ENCODE measurements at places on chromosomes 5 and 9.

GRCh38 chr9:7369384-7369821 lies 430.2 kb downstream of the DMAC1 start:
- DNase-seq: no peak

DNA sequence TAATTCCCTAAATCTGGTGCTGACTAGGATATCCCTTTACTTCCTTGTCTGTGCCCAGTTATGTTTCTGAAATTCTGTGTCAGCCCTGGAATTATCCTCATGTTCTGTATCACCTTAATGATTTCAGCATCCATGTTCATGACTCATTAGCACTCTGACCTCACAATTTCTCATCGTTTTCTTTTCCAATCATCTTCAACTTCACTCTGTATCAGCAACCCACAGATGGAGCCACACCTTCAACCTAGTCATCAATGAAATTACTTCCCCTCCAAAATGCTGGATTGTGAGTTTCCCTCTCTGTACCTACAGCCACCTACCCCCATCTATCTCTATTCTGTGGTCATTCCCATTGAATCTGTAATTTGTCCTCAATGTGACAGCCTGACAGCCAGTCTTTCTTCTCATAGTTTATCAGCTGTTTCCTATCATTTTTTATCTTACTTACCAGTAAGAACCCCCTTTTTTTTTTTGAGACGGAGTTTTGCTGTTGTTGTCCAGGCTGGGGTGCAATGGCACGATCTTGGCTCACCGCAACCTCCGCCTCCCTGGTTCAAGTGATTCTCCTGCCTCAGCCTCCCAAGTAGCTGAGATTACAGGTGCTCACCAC lies 3.1 kb upstream of the IL6ST start:
- peak; percentile 24 for DNase-seq

DNA sequence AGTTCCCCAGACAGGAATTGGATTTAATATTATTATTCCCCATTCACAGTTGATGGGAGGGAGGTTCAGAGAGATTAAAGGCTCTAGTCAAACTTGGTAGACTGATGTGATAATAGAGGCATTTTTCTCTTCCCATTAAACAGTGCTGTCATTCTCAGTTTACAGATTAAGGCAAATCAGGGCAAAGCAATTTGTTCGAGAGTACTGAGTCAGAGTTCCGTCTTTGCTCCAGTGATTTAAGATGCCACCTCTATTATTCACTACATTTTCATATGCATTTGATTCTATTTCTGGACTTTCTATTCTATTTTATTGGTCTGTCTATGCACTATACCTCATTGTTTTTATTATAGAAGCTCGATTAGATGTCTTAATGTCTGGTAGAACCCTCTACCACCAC lies 201.0 kb upstream of the RAI14 start:
- DNase-seq: no peak

- DNase-seq: no peak
Measured at GRCh38 chr9:100561256-100561655, 16.6 kb upstream of the CAVIN4 start.

DNA sequence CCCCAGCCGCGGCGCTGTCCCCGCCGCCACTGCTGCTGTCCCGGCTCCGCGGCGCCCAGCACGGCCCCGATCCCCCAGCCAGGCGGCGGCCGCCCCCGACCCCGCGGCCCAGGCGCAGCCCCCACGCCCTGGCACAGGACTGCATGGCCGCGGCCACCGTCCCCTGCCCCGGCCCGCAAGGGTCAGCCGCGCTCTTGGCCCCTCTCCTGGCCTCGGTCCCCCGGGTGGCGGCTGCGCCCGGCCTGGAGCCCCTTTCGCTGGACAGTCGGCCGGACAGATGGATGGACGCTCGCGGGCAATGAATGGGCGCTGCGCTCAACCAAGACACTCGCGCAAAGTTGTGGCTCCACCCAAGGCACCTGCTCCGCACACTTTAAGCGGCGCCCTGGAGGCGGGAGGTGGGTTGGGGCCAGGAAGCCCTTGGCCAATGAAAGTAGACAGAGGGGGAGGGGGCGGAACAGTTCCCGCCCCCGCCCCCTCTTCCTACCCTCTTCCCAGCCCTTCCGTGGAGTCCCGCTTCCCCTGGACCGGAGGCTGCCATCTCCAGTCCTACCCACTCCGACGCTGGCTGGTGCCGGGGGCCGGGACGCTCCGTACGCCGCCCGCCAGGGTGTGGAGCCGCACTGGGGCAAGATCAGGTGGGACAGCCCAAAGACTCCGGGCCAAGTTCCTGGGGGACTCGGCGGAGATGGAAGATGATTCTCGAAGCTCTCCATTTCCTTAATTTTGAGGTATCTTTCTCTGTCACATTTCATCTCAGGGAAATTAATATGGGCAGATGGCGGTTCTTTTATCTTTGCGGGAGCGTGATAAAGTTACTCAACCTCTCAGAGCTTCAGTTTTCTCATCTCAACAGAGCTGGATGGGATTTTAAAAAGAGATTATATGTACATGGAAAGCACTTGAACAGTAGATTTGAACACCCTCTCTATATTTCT lies at the start of gene GLDC:
GLDC (minus strand) TSS at position 375 of the 938 bp plus-strand sequence; CDS start at position 145, 230 bp downstream.
- peak; percentile 30 for DNase-seq

GRCh38 chr9:103798620-103799019 lies 295.5 kb upstream of the SMC2 start:
- no peak for DNase-seq

DNA sequence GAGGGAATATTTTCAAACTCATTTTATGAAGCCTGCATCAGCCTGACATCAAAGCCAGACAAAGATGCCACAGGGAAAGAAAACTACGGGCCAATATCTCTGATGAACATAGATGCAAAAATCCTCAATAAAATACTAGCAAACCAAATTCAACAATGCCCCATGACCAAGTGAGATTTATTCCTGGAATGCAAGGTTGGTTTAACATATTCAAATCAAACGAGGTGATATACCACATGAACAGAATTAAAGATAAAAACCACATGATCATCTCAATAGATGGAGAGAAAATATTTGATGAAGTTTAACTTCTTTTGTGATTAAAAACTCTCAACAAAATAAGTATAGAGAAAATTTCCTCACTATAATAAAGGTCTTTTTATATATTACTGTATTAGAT lies 792.0 kb upstream of the ZNF608 start:
- no peak for DNase-seq

DNA sequence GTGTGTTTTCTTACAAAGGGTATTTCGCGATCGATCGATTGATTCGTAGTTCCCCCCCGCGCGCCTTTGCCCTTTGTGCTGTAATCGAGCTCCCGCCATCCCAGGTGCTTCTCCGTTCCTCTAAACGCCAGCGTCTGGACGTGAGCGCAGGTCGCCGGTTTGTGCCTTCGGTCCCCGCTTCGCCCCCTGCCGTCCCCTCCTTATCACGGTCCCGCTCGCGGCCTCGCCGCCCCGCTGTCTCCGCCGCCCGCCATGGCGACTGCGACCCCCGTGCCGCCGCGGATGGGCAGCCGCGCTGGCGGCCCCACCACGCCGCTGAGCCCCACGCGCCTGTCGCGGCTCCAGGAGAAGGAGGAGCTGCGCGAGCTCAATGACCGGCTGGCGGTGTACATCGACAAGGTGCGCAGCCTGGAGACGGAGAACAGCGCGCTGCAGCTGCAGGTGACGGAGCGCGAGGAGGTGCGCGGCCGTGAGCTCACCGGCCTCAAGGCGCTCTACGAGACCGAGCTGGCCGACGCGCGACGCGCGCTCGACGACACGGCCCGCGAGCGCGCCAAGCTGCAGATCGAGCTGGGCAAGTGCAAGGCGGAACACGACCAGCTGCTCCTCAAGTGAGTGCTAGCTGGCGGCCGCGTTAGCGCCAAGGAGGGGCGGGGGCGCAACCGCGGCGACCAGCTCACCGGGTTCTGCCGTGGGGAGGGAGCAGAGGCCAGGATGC lies 480 bp downstream of the LMNB1 start:
- DNase-seq: peak; percentile 42

- DNase-seq: no peak
Measured at GRCh38 chr9:133116346-133117231, 4.5 kb downstream of the RALGDS start.

DNA sequence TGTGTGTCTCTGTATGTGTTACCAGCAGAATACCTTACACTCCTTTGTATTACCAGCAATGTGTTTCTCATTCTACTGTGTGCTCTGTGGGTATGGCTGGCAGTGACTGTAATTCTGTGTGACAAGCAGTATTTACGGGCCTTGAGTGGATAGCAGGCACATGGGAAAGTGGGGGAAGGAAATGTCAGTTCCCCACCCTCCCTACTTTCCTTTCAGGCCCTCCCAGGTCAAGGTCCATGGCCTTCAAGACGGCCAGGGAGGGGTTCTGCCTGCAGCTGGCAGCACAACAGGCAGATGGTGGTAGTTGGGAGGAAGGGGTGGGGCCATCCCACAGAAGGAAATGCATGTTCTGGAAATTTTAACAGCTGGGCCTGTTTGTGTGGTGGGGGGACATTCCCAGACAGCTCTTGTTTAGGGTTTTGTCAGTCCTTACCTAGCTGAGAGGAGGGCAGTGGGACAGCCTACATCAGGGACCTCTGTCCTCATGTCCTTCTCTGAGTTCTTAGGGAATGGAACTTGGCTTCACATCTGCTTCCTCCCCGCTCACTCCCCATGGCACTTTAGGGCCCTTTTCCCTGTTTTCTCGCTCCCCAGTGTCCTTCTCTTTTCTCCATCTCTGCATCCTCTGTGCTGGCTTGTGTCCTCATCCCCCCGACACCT lies 14.6 kb upstream of the TNIP1 start:
- DNase-seq: no peak

DNA sequence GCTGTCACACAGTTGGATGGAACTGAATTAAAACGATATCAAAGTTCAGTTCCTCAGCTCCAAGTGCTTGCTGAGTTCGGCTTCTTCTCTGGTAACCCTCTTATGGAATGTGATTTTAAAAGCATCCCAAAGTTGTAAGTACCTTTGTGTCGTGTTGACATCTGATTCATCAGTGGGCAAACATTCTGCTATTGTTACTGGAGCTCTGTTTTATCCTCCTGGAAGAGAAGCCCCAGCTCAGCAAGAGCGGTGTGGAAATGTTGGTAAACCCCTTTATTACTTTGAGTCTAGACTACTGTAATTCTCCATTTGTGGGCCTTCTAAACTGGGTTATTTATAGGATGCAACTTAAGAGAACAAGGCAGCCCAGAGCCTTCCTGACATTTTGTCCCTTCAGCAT lies 699.3 kb upstream of the WWC1 start:
- no peak for DNase-seq

DNA sequence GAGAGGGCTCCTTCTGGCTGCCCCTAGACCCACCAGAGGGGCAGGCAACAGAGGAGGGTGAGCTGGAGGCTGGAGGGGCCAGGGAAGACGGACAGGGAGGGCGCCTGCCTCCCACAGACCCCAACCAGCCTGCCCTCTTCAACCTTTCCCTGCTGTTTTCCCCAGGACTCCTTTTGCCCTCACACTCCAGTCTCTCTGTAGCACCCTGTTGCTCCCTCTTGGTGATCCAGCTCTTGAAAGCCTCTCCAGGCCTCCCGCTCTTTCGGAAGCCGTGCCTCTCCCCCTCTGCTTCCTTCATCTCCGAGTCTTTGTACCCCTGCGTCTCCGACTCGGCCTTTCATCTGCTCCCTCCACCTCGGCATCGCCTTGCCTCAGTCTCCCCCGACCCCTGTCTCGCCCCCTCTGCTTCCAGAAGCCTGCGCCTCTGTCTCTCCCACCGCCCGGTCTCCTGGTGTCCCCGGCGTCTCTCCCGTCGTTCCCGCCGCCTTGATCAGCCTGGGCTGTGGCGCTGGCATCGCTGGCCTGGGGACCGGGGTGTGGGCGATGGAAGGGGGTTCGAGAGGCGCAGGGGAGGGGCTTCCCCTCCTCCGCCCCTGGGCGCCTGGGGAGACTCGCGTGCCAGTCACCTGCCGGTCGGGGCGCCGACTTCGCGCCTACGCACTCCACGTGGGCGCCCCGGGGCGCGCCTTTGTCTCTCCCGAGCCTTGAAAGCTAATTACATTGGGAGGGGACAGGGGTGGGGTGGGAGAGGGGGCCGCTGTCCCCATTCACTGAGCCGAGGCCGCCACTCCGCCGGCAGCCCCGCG lies 5.3 kb upstream of the PRDM12 start:
- no peak for DNase-seq

DNA sequence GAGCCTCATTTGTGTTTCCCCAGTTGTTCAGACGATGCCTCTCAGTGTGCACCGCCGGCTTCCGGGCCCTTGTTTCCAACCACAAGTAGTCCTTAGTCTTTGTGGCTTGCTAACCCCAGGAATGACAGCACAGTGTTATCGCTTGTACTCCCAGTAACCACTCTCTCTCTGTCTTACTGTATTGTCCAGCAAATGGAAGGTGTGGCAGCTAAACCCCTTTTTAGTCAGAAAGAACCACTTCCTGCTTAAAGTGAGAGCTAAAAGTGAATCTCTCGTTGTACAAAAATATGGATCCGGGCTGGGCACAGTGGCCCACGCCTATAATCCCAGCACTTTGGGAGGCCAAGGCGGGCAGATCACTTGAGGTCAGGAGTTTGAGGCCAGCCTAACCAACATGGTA lies 61.3 kb downstream of the ENC1 start:
- DNase-seq: peak; percentile 13

DNA sequence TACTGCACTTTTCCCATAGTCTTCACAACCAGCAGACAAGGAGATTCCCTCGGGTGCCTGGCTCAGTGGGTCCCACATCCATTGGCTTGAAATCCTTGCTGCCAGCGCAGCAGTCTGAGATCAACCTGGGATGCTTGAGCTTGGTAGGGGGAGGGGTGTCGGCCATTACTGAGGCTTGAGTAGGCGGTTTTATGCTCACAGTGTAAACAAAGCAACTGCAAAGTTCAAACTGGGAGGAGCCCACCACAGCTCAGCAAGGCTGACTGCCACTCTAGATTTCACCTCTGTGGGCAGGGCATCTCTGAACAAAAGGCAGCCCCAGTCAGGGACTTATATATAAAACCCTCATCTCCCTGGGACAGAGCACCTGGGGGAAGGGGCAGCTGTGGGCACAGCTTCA lies 512.3 kb upstream of the MPDZ start:
- DNase-seq: no peak

GRCh38 chr9:134408939-134409737 lies 82.9 kb downstream of the RXRA start:
- DNase-seq: no peak

DNA sequence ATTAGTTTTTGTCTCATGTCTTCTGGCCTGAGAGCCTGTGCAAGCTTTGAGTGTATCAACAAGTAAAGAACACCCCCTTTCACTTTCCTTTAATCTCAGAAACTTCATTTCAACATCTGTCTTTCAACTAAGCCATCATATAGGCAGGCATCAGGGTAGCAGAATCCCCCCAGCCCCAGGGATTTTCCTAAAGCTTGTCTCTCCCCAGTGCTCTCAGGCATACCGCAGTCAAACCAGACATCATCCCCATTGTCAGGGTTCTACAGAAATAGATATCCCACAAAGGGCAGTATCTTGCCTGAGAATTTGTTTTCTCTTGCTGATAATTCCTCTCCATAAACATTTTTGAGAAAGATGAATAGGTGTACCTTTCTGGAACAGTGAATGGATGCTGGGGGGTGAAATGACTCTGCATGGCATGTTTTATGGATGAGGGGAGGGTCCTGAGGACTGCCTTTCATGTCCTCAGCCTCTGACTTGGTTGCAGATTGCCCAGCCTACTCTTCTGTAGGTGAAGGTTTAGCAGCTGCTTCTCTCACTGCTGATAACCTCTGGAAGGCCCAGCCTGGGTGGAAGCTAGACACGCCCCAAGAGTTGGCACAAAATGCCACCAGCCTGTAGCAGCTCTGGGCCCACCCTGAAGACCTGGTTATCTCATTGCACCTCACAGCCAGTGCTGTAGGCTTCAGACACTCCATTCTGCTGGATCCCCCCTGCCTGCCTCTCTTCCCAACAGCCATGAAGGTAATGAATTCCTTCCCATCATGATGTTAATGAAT lies 20.5 kb upstream of the SHB start:
- DNase-seq: no peak

- no peak for DNase-seq
Measured at GRCh38 chr5:87588316-87588715, 175.6 kb upstream of the CCNH start.
